ENCODE measurements at places on chromosomes 2 and 18.

DNA sequence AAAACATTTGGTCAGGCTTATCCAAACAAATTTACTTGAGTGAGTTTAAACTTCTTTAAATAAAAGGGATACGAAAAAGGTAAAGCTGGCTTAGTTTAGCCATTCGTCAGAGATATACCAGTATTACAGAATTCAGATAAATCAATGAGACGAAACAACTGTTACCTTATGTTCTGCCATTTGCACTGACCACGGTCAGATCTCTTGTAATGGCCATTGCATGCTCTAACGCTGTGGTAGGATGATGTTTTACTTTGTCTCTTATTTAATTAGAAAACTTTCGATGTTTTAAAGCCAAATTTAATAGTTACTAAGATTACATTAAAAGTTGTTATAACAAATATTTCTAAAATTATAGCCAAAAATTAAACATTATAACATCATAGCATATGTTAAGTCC is 1.5 kb downstream of the C18orf54 start:
- no peak for DNase-seq

GRCh38 chr18:39350945-39351344 is 1785.3 kb upstream of the CELF4 start:
- no peak for DNase-seq

DNA sequence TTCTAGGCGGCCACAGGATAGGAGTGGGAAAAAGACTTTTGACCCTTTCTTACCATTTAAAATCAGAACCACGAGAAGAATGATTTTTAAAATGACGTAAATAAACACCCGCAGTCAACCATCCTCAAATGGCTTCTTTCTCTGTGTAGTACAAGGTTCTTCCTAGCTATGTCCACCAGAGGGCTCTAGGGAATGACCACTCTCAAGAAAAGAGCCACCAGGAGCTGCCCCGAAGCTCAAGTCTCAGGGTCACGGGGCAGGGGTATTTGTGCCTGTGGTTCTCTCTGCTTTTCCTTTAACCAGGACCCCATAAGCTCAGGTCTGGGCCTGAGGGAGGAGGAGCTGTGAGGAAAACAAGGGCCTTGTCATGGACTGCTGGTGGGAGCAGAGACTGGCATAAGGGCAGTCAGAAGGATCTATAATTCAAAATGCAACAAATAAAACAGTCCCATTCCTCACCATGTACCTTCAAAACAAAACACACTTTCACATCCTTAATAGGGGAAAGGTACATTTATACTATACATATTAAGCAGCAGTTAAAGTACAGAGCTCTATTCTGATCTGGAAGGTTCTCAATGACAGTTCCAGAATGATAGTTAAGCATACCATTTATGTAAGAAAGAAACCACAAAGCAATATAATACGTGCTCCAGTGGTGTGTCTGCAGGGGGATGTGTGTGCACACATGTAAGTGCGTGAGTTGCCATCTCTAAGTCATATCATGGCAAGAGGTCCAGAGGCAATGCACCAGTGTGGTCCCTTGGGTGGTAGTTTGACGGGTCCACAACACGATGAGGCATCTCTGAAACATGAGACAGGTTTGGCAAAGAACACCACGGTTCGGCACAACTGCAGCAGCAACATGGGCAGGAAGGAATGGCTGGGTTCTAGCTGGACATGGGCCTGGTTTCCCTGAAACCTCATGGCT is 18.6 kb downstream of the LYPD1 start:
- no peak for DNase-seq

DNA sequence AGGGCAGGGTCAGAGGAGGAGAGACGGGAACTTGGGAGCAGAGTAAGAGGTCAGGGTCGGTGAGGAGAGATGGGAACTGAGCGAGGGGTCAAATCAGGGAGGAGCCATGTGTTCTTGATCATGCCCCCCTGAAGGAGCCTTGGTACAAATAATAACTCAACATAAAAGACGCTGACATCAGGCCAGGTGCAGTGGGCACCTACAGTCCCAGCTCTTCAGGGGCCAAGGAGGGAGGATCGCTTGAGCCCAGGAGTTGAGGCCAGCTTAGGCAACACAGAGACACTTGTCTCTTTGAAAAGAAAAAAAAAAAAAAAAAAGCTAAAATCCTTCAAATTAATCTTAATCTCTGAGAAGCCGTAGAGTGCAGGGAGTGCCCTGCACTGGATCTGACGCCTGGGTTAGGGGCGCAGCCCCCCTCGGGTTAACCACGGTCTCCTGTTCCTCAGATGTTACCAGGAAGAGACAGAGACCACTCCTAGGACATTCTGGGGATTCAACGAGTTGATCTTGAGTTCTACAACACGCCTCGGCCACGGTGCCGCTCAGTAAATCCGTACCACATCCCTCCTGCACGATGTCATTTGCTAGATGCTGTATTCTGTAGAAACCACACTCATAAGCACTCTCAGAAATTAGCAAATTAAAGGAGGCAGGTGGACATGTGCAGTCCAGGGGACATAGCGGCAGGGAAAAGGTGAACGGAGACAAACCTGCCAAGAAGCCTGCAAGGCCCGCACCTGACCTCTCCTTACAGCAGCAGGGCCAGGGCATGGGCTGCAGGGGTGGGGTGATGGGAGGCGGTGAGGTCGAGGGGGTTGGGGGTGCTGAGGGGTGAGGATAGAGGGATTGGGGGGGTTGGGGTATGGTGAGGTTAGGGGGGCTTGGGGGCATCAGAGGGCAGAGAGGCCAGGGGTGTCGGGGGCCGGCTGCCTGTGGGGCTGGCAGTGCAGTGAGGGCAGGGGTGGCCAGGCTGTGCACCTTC is 29.2 kb downstream of the SLC66A2 start:
- no peak for DNase-seq

GRCh38 chr2:160970052-160970965 is 189.9 kb upstream of the TANK start:
- no peak for DNase-seq

GRCh38 chr2:119174216-119174992 is 15.9 kb upstream of the C1QL2 start:
- peak; percentile 38 for DNase-seq

DNA sequence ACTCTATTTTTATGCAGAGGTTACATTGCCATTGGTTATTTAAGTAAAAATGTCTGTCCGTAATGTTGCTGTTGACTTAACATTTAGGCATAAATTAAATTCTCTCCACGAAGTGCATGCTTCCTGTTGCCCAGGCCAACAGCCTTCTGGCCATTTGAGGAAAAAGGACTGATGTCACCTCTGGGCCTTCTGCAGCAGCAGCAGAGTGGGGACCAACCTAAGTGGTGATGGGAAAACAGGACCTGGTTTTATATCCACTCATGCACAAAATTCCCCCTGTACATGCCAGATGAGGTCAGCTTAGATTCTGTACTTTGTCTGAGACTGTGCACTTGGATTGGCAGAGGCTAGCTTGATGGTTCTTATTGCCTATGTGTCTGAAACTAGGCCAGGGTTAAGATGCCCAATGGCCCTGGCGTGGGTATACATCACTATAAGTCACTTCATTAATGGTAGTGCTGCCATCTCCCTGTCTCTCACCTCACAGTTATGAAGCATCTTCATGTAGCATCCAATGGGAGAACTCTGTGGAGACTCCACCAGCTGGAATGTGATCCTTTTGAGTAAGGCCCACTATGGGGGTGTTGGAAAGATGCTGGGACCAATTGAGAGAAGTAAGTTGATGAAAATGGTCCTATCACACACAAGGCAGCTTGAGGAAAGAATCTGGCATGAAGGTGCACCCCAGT is 4.4 kb downstream of the ARHGAP25 start:
- no peak for DNase-seq

Data from stimulated activated CD8-positive, alpha-beta memory T cell treated with anti-CD3 and anti-CD28 coated beads, Interleukin-4, amount 100 ng/mL, for 24 hours (primary cell).